Activated T-helper 1 cell treated with anti-CD3 and anti-CD28 coated beads, Interleukin-12 subunit alpha, Interleukin-12 subunit beta, Interleukin-2, Interleukin-4 antibody, amounts not matched to agents 30 ng/mL and 10 ng/mL and 1 ng/mL, durations not matched to agents 14 hours and 24 hours and 36 hours (primary cell): ENCODE measurements at places on chromosomes 1 and 21. TPM values are rescaled to one million over a fixed set of nuclear protein-coding genes. Genes with fewer than 3 reads are reported as not detected.

FCRL1 gene
- not detected in 2 replicates for total RNA-seq

- no peak for DNase-seq
Measured at GRCh38 chr1:166875302-166875733, 746 bp downstream of the TADA1 start.

GRCh38 chr1:220770245-220770913 lies 16.3 kb upstream of the MTARC1 start:
- no peak for DNase-seq

DNA sequence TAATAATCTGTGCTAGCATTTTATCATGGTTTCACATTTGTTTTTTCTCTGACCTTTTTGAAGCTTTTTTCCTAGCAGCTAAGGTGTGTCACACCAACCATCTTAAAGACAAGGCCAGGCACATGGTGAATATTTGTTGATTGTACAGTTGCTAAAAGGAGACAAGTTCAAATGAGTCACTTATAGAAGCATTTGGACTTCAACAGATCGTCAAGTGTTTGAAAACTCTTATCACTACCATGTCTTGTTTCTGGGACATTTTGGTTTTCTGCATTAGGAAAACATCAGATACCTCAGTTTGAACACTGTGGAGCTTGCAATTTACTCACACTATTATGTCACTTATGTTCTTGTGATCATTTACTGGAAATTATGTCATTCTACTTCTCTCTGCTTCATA lies 407.3 kb downstream of the USP25 start:
- no peak for DNase-seq

MX1 gene
- total RNA-seq = 89.4 and 92.8 TPM in 2 replicates

NBPF20 gene
- total RNA-seq = 1.2 TPM in 2 replicates

DNA sequence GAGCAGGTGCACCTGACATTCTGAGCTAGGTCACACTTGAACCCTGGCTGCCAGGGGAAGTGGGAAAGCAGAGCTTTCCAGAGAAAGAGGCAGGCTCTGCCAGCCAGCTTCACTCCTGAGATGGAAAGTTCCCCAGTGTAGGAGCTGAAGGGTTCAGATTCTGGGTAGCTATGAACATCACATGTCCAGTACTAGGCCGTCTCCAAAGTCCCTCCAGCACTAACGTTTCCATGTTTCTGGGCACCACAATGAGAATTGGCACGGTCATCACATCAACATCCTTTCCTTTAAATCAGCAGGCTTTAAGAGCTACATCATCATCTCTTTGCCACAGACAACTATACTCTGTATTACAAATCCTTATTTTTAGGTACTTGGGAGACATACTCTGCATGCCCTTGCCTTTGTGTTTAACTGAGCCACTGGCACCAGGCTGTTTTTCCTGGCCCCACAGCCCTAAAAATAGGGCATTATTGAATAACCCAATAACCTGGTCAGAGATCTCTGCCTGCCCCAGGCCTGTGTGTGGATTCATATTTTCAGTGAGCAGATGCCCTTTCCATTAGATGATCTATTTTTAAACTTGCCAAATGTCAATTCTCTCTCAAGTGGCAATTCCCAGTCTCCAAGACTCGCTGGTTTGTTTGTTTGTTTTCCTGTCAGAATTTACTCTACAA lies 35.4 kb upstream of the USP24 start:
- no peak for DNase-seq

MIXL1 gene
- not detected in 2 replicates for total RNA-seq

DNA sequence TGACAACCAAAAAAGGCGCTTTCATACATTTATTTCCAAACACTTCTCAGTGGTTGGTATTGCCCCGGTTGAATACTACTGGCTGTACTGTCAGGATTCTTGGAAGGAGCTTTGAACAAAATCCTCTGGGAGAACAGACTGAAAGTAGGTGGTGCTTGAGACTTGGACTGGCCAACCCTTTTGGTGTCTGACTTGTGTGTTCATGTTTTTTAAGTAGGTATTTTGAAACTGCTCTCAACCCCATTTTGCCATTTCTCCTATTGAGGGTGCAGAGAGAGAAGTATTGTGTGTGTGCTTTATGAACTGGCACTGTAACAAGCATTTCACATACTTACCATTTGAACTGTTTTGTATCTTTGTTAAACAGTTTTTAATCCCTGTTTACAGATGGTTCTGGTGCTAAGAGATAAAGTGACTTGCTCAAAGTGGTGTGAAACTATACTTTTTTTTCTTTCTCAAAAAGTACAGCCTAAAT lies 21.2 kb downstream of the ARID1A start:
- DNase-seq = no peak

IL20 gene
- total RNA-seq = not detected in 2 replicates
